ENCODE measurements at places on chromosomes 1 and 21.

- DNase-seq = no peak
These were observed 4.5 kb downstream of the ADARB1 start for GRCh38 chr21:45078877-45079281.

DNA sequence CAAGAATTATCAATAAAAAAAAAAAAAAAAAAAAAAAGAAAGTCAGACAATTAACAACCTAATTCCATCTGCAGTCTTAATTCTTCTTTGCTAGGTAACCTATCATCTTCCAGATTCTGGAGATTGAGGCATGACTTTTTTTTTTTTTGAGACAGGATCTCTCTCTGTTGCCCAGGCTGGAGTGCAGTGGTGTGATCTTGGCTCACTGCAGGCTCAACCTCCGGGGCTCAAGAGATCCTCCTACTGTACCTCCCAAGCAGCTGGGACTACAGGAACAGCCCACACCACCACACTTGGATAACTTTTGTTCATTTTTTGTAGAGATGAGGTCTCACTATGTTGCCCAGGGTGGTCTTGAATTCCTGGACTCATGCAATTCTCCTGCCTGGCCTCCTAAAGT, 4.6 kb upstream of the RAD54L start:
- DNase-seq = no peak

DNA sequence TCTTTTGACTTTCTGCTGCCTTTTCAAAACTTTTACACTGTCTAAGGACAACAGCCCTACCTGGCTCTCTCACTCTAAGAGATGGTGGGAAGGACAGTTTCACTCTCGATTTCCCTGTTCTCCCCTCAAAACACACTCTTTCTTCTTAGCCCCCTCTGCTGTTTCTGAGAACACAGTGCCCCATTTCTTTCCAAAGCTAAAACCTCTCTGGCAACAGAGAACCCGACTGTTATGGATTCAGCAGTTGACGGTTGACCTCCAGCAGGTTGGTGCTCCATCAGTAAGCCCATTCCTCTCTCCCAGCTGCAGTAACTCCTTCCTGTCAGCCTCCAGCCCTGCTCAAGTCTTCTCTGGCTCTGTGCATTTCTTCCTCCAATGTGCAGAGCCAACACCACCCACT, 88.2 kb upstream of the ABCD3 start:
- no peak for DNase-seq

DNA sequence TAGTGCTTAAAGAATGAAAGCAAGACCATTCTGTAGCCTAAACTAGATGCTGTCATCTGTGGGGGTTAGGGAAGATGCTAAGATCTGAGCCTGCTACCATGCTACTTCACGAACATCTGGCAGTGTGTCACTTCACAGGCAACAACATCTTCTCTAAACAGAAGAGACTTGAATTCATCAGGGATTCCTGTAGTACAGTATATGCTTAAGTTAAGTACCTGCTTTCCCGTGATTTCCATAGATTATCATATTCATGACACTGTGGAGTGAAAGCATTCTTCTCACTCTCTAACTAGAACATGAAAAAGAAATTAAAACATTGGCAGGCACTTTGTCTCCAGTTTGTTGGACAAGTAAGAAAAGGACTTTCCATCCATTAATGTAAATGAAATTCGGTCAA, 390.9 kb downstream of the PTBP2 start:
- no peak for DNase-seq

GRCh38 chr1:184412472-184412871, 25.6 kb downstream of the C1orf21 start:
- DNase-seq = no peak

DNA sequence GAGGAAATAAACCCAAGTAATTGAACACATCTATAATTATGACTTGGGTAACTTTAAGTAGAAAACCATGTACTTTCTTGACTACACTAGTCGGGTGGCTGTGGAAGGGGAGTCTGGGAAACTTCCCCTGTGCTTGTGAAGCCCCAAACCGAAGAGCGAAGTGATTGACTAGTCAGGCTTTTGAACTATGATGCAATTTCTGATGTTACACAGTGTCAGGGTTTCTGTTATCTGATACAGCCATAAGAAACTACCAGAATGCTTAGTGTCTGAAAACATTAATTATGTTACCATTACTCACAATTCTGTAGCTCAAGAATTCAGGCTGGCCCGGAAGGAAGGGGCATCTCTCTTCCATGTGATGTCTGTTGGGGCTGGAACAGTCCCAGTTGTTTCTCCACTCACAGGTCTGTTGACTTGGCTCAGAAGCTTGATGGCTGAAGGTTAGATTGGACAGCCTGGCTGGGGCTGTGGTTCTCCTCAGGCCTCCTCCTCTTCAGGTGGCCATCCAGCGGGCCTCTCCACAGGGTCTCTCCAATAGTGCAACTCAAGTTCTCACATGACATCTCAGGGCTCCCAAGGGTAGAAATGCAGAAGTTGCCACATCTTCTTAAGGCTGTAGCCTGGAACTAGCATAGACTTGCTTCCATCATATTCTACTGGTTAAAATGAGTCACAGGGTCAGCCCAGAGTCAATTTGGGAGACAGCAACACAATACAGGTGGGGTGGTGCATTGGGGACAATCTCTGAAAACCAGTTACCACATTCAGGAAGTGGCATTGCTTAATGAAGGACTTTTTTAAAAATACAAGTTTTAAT, 8.3 kb upstream of the C8B start:
- DNase-seq = no peak

DNA sequence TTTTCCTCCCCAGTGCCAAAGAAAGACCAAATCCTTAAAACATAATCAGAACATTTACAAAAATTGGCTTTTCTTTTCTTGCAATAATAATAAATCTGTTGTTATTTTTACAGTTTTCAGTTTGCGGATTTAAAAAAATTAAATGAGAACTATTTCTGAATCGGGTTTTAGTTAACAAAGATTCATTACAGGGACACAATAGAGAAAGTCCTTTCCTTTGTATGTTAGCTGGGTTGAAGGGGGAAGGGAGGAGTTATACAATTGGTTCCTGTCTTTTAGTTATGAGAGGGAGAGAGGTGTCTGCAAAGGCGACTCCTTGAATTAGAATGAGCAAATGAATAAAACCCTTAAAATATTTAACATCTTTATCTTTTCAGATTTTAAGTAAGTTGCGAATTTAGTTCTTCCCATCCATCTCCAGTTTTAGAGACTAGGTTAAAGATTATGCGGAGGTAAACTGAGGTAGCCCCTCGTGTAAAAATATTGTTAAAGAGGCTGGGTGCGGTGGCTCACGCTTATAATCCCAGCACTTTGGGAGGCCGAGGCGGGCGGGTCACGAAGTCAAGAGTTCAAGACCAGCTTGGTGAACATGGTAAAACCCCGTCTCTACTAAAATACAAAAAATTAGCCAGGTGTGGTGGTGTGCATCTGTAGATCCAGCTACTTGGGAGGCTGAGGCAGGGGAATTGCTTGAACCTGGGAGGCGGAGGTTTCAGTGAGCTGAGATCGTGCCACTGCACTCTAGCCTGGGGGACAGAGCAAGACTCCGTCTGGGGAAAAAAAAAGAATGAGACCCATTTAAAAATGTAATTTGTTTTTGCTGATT, 3.9 kb downstream of the SPEN start:
- no peak for DNase-seq

- no peak for DNase-seq
These were observed 4.9 kb downstream of the TMEM9 start for GRCh38 chr1:201149400-201149799.

- no peak for DNase-seq
These were observed 26.8 kb upstream of the RASAL2 start for GRCh38 chr1:178066908-178067614.

DNA sequence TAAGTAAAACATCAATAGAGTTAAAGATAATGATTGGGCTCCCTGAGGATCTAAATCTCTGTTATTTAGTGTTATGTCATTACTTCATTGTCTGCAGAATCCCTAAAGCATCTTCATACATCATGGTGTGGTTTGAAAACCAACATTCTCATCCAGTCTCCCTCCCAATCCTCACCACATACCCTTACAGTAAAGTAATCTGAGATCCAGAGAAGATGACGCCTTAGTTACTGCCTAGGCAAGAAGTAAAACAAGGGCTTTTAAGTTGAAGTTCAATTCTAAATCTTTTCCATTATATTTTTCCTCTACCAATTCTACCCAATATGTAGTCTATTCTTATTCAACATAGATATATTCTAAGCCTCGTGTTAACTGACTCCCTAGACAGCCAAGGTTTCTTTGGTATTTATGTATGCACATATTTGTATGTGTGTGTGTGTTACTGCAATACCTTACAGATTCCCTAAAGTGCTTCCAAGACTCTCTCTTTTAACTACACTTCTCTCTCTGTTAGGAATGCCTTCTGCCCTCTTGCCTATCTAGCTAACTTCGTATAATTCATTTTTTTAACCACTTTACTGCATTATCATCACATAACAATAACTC, 17.3 kb downstream of the DPH5 start:
- DNase-seq = no peak

GRCh38 chr1:110986407-110986891, 22.7 kb upstream of the LRIF1 start:
- no peak for DNase-seq

GRCh38 chr1:151811181-151811580, 6.0 kb upstream of the LINGO4 start:
- DNase-seq = no peak

GRCh38 chr1:192133350-192133926, 24.8 kb upstream of the RGS18 start:
- DNase-seq = no peak

GRCh38 chr1:161258439-161259344, at the start of gene PCP4L1:
PCP4L1 (plus strand) TSS chr1:161258745; CDS start chr1:161258975, 230 bp downstream.
- DNase-seq = no peak

DNA sequence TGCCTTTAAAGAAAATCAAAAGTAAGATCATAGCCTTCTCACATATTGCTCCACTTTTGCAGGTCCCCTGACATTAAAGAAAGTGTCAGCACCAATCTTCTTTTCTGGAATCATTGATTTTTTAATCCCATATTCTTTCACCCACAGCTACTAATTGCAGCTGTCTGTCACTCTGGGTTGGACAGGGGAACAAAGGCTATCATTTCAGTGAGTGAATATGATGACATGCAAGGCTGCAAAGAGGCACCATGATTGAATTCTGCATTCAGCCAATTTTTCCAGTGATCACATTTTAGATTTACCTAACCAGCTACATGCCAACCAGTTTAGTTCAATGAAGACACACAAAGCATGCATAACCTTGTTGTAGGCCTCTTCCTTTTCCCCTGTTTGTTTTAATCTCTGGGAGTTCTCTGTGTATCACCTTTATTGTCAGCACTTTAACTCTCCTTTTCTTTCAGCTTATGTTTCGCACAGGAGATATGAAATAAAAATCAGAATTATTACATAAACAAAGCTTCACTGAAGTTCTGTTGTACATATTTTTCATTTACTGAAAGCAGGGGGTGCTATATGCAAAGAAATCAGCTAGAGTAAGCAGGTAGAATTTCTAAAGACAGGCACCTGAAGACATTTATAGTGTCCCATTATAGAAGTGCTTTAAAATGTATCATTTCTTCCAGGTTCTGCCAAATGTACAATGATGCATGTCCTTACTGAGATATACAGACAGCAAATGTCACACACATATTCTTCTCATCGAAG, 584.8 kb downstream of the PLA2G4A start:
- DNase-seq = no peak

DNA sequence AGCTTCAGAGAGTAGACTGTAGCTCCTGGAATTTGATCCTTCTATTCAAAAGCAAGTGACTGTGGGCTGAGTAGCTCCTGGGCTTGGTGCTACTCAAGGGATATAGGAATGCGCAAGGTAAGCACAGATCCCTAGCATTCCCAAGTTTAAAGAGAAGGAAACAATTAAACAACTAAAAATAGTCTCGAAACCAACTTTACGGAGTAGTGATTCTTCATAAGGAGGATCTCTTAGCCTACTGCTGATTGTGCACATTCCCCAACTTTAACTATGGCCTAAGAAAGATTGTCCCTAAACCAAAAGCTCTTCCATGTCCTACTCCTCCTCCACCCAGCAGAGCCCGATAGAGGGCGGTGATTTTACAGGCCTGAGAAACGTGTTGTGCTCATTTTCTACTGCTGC, 226.5 kb upstream of the CAMK1G start:
- DNase-seq = no peak

DNA sequence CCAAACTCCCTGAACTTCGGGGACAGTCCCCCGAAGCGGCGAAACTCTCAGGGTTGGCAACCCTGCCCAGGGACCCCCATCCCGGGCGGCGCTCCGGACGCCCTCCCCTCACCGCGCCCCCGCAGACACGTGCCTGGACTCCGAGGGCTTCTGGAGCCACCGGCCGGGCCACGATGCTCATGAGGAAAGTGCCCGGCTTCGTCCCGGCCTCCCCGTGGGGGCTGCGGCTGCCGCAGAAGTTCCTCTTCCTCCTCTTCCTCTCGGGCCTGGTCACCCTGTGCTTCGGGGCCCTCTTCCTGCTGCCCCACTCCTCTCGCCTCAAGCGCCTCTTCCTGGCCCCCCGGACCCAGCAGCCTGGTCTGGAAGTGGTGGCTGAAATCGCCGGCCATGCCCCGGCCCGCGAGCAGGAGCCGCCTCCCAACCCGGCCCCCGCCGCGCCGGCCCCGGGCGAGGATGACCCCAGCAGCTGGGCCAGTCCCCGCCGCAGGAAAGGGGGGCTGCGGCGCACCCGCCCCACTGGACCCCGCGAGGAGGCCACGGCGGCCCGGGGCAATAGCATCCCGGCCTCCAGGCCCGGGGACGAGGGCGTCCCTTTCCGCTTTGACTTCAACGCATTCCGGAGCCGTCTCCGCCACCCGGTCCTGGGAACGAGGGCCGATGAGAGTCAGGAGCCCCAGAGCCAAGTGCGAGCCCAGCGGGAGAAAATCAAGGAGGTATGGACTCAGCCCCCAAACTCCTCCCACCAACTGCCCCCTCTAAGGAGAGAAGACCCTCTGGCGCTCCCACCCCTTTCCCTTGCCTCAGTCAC, 1.2 kb downstream of the MAN1C1 start:
- no peak for DNase-seq

- no peak for DNase-seq
These were observed 398.8 kb downstream of the TBX15 start for GRCh38 chr1:118589238-118589846.

DNA sequence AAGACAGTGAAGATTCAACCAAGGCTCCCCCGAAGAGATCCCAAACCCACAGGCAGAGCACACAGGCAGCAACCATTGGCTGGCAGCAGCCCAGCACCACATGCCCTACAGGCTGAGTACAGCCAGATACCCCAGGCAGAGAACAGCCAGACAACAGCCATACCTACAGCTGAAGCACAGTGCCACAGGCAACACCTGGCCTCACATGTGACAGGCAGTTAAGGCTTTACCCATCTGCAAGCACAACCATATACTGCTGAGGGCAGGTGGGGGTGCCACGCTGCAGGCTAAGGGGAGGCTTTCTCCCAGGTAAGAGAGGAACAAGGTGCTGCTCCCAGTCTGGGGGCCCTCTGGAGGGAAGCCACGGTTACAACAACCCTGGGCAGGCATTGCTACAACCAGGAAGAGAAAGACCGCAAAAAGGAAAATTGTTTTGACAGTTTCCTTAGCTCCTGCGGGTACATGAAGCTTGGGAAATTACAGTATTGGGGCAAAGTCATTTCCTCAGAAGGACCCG, 12.3 kb downstream of the CHIT1 start:
- DNase-seq = no peak

- no peak for DNase-seq
These were observed 14.0 kb downstream of the PADI1 start for GRCh38 chr1:17218939-17219338.

Data from NCI-H2107 (cell line).